Amygdala (tissue), 56 donors: ENCODE measurements at places on chromosomes 7 and 10.

DNA sequence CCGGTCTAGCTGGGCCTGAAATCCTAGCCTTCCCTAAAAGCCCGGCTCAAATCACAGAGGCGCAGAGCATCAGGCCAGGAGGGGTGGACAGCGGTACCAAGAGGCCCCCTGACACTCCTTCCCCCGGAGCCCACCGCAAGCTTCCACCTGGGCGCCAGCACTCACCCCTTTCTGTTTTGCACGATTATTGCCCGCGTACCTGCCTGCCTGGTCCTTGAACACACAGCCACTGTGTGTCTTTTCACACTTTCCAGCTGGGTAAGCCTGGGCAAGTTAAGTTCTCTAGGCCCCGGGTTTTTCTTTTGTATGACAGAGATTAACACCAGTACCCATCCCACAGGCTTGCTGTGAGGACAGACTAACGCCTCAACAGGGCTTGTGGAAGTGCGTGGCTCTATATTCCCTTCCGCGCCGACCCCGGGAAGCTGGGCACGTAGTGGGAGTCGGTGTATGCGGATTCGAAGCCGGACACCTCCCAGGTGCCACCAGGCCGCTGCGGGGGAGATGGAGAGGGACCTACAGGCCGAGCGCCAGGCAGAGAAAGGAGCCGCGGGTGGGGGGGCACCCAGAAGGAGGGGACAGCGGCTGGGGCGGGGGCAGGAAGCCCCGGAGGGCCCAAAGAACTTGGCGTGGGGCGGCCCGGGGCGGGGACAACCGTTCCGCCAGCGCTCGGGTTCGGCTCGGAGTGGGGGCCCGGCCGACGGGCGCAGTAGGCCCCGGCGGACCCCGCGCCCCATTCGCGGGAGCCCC is 792 bp downstream of the ZNF746 start:
- peak; percentile 40 for DNase-seq

DNA sequence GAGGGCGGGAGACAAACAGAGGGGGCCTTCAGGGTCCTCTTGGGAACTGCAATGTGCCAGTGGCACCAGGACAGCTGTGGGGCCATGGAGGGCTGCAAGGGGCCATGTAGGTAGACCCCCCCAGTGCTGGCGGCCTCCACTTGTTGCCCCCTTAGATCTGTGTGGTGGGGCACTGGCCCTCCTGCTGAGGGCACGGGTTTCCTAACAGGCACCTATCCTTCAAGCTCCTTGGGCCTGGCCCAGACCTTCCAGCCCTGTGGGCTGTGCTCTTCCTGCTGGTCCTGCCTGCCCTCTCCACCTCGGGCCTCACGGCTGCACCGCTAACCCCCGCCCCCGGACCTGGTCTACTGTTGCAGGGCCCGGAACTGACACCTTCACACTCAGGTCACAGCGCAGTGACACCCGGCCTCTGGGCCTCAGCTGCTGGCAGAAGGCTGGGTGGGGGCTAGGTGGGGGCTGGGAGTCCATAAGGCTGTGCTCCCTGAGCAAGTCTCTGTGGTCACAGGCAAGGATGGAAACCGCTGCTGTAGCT is 12.6 kb downstream of the RASGEF1A start:
- DNase-seq: no peak

GRCh38 chr10:7605565-7606295 is 61.0 kb downstream of the ITIH5 start:
- DNase-seq: no peak

- DNase-seq: no peak
Measured at GRCh38 chr10:97518301-97519043, 19.7 kb downstream of the UBTD1 start.

DNA sequence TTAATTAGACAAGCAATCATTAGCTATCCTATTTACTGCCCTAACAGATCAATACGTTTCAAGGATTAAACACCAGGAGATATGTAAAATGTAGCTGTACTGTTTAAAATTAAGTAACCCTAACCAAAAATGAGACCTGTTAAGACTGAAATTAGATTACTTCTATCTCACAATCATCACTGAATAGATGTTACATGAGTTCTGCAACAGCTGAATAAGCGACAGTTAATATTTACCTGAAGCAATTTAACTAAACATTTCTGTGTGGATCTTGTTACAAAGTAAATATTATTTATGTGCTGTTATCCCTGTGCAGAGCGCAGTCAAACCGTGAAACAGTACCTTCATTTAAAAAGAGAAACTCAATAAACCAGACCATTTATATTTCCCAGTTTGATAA is 122.5 kb downstream of the RELN start:
- DNase-seq: no peak

DNA sequence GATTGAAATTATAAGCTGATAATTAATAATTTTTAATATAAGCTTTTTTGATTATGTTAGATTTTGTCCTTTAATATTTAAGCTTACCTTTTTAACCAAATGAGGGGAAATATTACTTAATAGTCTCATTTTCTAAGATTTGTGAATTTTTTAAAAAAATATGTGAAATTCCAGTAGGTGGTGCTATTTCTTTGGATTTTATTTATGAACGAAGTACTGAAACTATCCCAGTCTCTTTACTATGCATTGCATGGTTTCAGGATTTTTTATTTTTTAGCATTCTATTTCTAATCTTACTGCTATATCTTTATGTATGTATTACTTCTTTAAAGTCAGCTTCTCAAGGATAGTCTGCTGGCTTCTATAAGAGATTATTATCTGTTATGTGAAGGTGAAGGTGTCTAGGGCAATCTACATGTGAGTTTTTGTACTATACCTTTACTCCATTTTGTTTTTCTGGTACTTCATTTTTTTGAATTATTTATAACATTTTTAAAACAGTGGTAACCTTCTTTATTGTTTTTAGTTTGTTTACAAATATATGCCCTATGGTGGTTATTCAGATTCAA is 78.3 kb downstream of the ATRNL1 start:
- no peak for DNase-seq

DNA sequence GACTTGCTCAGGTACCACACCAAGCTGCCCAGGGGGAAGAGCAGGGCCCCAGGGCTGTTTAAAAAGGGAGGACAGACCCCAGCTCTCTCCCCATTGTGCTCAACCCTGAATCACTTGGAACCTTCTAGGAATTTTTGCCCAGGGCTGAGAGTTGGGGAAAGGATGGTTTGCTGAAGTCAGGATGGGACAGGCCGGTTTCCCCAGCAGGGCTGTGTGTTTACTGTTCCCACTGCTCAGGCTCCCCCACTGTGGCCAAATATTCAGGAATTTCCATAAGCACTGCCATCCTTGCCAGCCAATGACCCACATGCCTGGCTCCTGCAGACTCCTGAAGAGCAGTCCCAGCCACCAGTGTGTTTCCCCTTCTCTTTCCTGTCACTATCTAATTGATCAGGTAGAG is 120.7 kb downstream of the WDFY4 start:
- no peak for DNase-seq

DNA sequence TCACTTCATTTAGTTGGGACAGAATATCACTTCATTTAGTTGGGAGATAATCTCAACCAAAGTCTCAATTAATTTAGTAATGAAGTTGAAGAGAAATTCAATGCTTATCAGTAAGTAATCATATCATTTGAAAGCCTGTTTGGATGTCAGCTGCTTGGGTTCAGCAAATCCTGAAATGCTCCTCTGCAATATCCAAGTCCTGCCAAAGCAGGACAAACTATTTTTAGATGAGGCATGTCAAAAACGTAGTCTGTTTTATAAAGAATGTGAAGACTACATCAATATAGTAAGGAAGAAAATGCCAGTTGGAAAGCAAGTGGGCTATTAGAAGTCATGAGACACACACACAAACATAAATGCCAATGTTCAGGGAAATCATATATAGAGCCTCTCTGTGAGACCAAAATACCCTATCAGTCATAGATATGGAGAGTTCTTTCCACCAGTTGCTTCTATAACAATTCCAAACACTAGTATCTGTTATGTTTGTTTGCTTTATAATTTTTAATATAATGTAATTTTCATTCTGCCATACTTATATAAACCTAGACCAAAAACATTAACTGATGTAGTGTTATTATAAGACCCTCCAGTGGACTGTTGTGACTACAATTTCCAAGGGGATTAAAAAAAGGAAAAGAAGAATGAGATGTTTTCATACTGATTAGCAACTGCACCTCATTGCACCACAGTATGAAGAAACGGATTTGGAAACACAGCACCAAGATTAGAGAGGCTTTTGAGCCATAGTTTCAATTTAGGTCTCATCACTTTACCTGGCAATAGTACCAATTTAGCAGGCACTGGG is 160.7 kb downstream of the LRRTM3 start:
- no peak for DNase-seq

DNA sequence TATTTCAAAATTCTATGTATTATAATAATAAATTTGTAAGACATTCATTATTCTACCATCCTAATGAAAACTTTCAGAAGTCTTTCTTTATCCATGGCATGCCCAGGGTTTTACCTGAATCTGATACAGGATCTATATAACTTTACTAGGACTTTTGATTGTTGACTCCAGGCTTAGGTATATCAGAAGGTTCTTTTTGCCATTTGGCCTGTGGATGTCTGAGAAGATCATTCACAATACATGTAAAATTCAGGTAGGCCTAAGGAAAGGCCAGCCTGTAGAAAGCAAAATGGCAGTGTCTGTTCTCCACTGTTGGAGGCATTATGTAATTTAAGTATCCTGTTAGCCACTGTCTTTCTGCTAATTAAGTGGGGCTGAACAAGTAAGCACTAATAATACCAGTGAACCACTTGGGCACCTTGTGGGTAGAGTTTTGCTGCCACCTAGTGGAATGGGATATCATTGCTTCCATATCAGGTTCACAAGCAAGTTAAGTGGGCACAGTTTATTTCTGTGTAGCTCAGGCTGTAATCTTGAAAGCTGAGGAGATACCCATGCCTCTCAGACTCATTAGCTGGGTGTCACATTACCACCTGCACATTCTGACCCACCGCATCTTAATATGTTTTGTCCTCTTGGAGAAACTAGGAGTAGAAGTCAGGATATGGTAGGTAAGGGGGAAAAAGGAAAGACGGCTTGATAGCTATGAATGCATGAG is 105.5 kb downstream of the SEPTIN7 start:
- peak; percentile 30 for DNase-seq

- DNase-seq: no peak
Measured at GRCh38 chr7:116030651-116031276, at the start of gene TFEC. TFEC (minus strand) TSS chr7:116030763; CDS start chr7:115984441, 46,322 bp downstream.

DNA sequence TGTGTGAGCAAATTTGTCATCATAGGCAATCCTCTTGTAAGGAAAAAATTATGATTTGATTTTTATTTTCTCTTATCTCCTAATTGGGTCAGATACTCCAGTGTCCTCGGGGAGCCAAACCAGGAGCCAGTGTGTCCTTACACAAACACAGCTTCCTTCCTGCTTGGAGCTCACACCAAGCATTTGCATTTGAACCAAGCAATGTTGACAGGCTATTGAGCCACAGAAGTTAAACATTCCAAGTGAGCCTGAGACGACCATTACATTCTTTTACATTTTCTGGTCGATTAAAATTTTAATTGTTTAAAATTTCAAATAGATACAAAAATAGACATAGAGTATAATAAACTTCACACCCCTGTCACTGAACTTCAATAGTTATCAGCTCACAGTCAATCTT is 194.8 kb downstream of the CFTR start:
- no peak for DNase-seq

DNA sequence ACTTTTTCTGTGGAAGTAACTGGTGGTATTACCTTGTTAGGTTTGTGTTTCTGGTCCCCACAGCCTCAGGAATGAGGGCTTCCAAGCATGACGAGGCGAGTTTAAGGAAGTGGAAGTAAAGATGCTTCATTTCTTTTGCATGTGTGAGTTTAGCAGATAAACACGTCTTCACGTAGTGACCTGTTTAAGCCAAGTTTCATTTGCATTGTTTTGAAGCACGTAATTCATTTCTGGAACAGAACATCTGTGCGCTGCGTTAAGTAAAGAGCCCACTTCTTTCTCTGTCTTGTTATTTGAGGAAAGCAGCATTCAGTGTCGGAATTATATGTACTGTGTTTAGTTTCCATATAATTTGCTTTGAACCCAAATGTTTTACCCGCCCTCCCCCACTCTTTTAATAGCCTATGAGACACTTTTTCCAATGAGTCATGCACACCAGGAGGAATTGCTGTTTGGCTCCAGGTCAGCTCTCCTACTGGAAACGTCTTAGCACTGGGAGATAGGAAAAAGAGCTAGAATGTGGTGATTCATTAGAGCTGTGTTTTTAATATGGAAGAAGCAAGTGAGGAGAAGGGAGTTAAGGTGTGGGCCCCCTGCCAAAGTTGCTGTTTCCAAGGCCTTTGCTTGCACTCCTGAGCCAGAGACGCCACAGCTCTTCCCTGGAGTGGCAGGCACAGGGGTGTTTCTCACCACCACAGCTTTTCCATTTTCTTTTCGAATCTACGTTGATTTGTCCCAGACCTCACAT is 36.7 kb downstream of the BTBD16 start:
- peak; percentile 29 for DNase-seq

DNA sequence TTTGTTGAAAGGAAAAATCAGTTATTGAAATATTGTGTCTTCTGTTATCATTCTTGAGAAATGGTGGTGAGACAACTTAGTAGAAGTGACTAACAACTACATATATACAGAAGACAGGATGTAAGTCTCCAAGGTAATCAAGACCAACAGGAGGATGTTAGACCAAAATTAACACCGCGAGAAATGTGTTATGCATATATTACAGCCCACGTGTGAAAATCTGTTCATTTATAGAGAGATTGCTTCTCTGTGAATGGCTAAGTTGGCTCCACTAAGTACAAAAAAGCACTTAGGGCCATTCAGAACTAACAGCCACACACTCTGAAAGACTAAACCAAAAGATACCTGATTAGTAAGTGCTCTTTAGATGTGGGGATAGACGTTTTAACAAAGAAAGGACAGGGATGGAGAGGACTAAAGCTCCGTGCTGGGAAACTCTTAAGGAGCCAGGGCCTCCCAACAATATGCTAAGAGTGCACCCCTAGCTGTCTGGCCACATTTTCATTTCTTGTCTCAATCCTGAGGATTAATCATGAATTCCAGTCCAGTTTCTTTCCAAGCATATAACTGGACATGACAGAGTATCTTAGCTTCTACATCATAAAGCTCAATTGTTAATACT is 26.5 kb downstream of the HDAC9 start:
- no peak for DNase-seq

DNA sequence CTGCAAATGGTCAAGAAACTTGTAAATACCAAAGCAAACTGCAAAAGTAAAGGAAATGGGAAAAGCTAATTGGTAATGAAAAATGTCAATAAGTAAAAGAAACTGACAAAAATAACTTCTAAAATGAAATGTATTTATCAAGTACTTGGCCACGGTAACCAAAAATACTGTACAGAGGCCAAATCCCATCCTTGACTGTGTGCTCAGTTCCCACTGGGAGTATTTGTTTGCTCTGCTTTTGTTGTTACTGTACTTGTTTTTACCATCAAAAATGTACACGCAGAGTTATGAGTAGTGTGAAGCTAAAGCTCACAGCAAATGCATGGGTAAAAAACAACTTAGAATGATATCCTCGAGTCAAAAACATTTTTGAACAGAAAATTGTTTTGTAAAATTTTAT is 31.1 kb downstream of the ENKUR start:
- DNase-seq: no peak

- DNase-seq: no peak
Measured at GRCh38 chr7:22208799-22209198, 148.2 kb downstream of the RAPGEF5 start.

DNA sequence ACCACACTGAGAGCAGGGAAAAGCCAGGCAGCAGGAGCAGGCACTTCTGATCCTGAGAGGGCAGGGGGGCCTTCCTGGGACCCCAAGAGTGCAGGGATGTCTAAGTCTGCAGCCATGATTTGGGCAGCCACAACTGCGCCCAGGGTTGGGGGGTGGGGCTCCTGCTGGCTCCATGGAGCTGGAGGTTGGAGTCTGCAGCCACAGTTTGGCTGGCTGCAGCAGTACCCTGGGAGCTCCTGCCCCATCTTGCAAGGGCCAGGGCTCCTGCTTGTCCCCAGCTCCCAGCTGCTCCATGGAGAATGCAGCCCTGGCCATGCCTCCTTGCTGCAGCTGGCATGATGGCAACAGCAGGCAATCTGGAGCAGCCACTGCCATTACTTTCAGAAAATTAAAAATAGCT is 679.7 kb upstream of the LRRTM3 start:
- no peak for DNase-seq
